NAMALWA (cell line): ENCODE measurements at places on chromosomes 5 and 9.

- DNase-seq = no peak
Measured at GRCh38 chr9:136973618-136974617, 3.4 kb upstream of the PTGDS start.

- no peak for DNase-seq
Measured at GRCh38 chr9:31730398-31730797, 654.0 kb upstream of the ACO1 start.

DNA sequence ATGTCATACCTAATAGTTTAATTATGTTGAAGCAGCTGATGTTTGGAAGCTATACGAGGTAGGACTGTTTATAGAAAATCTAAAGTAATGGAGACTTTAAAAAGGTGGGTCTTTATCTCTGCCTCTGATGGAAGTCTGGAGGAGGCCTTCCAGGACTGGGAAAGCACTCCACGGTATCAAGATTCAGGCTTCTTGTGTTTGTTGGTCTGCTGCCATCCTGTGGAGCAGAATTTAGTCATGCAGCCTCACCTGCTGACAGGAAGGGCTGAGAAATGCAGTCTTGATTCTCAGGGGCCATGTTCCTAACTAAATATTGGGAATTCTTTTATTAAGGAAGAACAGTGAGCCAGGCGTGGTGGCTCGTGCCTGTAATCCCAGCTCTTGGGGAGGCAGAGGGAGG lies 15.9 kb downstream of the SPDL1 start:
- DNase-seq = no peak

DNA sequence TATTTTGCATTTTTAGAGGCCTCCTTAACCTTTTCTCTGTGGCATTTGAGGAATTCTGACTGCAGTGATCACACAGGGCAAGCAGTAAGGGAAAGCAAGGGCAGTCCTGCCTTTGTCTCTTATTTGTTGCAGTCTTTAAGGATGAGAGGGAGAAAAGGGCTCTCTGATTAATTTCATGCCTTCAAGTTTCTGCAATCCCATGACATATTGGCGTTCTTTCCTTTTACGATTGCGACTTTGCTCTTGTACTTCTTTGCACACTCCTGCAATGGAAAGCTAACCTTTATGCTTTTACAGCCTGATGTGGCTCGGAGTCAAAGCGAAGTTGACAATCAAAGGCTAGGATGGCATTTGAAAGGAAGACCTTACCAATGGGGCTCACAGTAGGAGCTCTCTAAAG lies 698.4 kb downstream of the DNAH5 start:
- no peak for DNase-seq

DNA sequence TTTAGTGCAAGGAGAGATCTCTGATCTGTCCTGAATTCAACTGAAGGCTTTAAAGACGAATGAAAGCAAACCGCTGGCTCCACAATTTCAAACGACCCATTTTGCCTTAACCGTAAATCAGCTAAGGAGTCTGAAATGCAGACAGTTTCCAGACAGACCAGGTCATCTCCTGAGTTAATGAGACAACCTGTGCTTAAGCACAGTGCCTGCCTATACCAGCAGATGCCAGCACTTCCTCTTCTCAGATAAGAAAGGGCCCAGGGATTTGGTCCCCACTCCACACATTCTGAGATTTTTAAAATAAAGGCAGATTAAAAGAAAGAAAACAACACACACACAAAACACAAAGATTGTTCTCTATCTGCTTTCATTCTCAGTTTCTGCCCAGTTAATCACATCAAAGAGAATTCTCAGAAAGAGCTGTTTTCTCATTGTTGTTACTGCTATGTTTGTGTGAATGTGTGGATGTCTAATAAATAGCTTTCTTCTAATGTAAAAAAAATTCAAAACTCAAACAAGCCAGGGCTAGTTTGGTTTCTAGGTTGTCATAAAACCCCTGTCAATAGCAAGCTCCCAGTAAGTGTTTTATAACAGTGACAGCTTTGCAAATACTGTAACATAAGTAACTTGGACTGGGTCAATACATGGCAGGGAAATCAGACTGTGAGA lies 157.7 kb upstream of the SLC24A2 start:
- DNase-seq = peak; percentile 26

- DNase-seq = no peak
Measured at GRCh38 chr5:81188962-81189361, 44.2 kb upstream of the CKMT2 start.

- no peak for DNase-seq
Measured at GRCh38 chr5:165185716-165186115, 1680.3 kb downstream of the MAT2B start.

DNA sequence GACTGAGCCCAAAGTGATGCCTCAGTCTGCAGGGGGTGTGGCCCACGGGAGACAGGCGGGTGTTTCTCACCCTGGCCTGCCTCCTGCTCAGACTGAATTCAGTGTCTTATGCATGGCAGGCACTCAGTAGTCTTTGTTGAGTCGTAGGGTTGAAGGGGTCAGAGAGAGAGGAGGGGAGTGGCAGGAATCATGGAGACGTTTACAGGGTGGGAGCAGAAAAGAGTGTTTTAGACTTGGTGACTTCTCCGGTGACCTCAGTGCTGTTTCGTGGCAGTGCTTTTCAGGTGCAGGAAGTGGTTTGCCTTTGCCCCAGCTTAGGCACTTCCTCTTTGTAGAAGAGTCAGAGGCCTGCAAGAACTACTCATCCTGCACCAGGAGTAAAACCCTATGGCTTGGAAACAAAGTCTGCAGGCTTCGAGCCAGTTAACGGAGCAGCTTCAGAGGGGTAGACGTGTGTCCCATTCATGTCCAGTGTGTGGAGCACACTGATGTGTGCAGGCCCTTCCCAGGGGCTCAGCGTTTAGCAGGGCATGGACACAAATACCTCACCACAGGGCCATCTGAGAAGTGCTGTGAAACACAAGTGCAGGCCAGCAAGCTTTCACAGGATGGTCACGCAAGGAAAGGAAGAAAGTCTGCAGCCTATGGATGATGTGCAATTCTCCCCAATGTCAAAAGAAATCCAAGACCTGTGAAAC lies 24.5 kb upstream of the SEMA4D start:
- DNase-seq = peak; percentile 92

DNA sequence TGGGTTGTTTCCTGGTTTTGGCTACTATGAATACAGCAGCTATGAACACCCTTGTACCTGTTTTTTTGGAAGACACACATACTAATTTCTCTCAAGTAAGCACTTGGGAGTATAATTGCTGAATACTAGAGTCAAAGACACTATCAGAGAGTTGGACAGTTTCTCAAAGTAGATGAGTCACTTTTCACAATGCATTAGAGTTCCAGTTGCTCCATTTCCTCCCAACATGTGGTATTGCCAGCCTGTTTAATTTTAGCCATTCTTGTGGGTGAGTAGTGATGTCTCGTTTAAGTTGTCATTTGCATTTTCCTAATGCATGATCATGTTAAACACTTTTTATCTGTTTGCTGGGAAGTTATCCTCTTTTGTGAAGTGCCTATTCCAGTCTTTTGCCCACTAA lies 81.6 kb upstream of the GDNF start:
- no peak for DNase-seq

- DNase-seq = no peak
Measured at GRCh38 chr9:16572005-16572734, 298.3 kb downstream of the BNC2 start.

DNA sequence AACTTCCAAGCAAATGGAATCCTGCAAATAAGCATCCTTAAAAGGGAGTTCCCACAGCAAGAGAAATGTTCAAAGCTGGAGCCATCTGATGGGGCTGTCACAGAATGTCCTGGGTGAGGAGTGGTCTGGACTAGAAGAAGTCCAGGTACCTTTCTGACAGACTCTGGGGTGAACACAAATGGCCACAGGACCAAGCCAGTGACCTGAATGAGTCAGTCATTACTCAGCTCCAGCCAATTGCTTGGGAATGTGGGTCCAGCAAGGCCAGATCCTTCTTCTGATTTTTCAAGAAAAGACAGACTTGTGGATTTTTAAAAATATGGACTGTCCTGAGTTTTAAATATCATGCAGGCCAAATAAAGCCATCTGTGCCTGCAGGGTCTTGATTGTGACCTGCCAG lies 30.1 kb downstream of the GALNT10 start:
- no peak for DNase-seq

GRCh38 chr5:173178369-173178910 lies 34.1 kb downstream of the BNIP1 start:
- no peak for DNase-seq

GRCh38 chr5:178590141-178590923 lies at the start of gene COL23A1:
Gene COL23A1, minus strand, starts transcription at chr5:178590393.
- DNase-seq = no peak
